ENCODE measurements at places on chromosomes 4 and X. TPM values are rescaled to one million over a fixed set of nuclear protein-coding genes. Genes with fewer than 3 reads are reported as not detected.

The TBC1D8B gene
- total RNA-seq, result 44.0 TPM

The CLGN gene
- total RNA-seq, result 4.8 TPM

The HTATSF1 gene
- total RNA-seq, result 52.5 TPM

The POLN gene
- total RNA-seq, result 3.1 TPM

The TREX2 gene
- total RNA-seq, result 0.21 TPM

The LARP7 gene
- total RNA-seq, result 67.8 TPM

The SMARCA1 gene
- total RNA-seq, result 96.0 TPM

The RAB33A gene
- total RNA-seq, result 2.5 TPM

The ABLIM2 gene
- 1.1 TPM for total RNA-seq

The IL1RAPL2 gene
- 3.3 TPM for total RNA-seq

The PDHA2 gene
- total RNA-seq, result not detected

The DUX4 gene
- total RNA-seq, result not detected

The SPANXB1 gene
- total RNA-seq, result not detected

The ACE2 gene
- 2.1 TPM for total RNA-seq

The XAGE3 gene
- not detected for total RNA-seq

The ZDHHC9 gene
- total RNA-seq, result 25.2 TPM

The HTN3 gene
- not detected for total RNA-seq

The S100P gene
- total RNA-seq, result 88.9 TPM

The IGFBP7 gene
- total RNA-seq, result 288 TPM

The ADGRL3 gene
- 70.1 TPM for total RNA-seq

The MAGEE2 gene
- total RNA-seq, result 0.74 TPM

The KCNE5 gene
- total RNA-seq, result 1.5 TPM

The ADAM29 gene
- not detected for total RNA-seq

The FRMPD3 gene
- 0.53 TPM for total RNA-seq

The KDR gene
- 68.6 TPM for total RNA-seq

The OGT gene
- total RNA-seq, result 221 TPM

The GATB gene
- total RNA-seq, result 11.7 TPM

The MTTP gene
- 0.95 TPM for total RNA-seq

The TLR3 gene
- 20.4 TPM for total RNA-seq

The IDH3G gene
- 21.0 TPM for total RNA-seq

The PCDH19 gene
- 6.9 TPM for total RNA-seq

The SNCA gene
- 24.4 TPM for total RNA-seq

The NDNF gene
- 24.5 TPM for total RNA-seq

The TCP11X2 gene
- total RNA-seq, result not detected

The SRPX gene
- total RNA-seq, result 82.7 TPM

The RAB9B gene
- total RNA-seq, result 33.6 TPM

The TMPRSS11B gene
- not detected for total RNA-seq

The ZFP42 gene
- 0.11 TPM for total RNA-seq

The TMPRSS11D gene
- not detected for total RNA-seq

The USP26 gene
- total RNA-seq, result not detected

The HPGDS gene
- total RNA-seq, result 19.3 TPM

The TMEM255A gene
- total RNA-seq, result 1.3 TPM

The ASMT gene
- 0.32 TPM for total RNA-seq

The FGD1 gene
- 5.7 TPM for total RNA-seq

The PRKG2 gene
- 2.1 TPM for total RNA-seq

All from urinary bladder (tissue), 4 donors.